ENCODE measurements at places on chromosomes 12 and 14. TPM values are rescaled to one million over a fixed set of nuclear protein-coding genes. Genes with fewer than 3 reads are reported as not detected.

DNA sequence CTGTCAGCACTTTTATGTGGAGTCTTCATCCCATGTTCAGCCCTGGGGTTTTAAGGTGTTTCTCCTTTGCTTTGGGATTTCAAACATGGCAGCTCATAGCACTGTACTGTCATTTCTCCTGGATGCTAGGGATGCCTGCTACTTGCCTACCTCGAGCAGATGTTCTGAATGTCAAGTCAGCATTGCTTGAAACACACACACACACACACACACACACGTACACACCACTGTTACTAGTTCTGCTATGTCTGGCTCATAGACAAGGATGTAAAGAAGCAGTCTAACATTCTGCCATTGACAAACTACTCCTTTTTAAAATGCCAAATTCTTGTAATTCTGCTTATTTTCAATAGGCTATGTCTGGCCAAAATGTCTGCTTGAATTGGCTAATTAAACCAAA, 72.7 kb downstream of the SAMD4A start:
- peaks cover 31% of the 10 kb centered on the region for H3K4me1 ChIP-seq
- H3K36me3 ChIP-seq, result no peaks in the 10 kb centered on the region
- no peak overlapping the region for H3K4me3 ChIP-seq

PMEL gene
- 1.7 TPM for total RNA-seq

ZBTB1 gene
- total RNA-seq, result 63.0 TPM

DNA sequence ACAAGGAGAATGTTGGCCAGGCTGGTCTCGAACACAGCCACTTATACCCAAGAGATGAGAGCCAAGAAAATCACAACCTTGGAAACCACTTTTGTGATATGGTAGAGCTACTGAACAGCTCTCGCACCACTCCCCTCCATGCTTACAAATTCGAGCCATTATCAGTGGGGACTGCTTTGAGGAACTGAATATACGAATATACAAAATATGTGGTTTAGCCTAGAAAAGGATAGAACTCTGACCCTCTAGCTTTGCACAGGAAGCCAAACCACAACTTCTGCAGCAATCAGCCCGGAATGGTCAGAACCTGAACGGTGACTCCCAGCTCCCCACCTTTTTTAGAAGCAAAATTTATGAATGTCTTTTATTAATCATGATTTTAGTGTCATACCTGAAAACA, 129.8 kb upstream of the TMEM132C start:
- H3K27me3 ChIP-seq, result no peaks in the 10 kb centered on the region
- H3K4me1 ChIP-seq, result no peaks in the 10 kb centered on the region
- no peak overlapping the region for H3K4me3 ChIP-seq
- no peaks in the 10 kb centered on the region for H3K36me3 ChIP-seq
- H3K27ac ChIP-seq, result no peak overlapping the region

GRCh38 chr12:16291032-16291431, 13.5 kb upstream of the SLC15A5 start:
- no peaks in the 10 kb centered on the region for H3K27me3 ChIP-seq
- H3K27ac ChIP-seq, result no peak overlapping the region
- H3K36me3 ChIP-seq, result no peaks in the 10 kb centered on the region
- H3K4me1 ChIP-seq, result no peaks in the 10 kb centered on the region
- DNase-seq, result no peak

DNA sequence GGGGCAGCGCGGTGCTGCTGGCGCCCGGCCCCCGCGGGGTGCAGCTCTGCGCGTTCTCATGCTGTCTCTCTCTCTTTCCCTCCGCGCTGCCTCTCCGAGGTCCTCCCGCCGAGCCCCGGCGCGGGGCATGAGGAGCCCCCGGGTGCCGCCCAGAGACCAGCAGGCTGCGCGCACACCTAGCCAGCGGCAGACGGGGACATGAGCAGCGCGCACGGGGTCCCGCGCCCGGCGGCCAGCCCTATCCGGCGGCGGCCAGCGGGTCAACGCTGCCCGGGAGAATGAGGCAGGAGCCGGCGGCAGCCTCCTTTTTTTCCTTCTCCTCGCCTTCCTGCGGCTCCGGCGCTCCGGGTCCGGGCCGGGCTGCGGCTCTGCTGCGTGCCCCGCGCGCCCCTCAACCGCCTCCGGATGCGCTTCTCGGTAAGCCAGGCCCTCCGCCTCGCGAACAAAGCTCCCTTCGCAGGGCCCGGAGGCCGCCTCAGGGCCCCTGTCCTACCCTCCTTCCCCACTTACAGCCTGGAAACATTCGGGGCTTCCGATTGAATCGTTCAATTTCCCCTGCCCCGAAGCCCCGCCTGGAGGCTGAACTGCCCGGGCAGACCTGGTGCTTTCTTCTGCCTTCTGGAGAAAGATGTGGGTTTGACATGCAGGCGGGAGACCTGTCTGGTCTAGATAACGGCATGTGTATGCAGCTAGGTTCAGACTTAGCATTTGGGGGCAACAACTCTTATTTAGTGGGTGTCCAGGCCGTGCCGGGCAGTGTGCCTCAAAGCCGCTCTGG, at the start of gene TUNAR:
Gene TUNAR (plus strand): TSS at position 72 of the 778 bp plus-strand sequence.
- H3K27me3 ChIP-seq, result peaks cover 24% of the 10 kb centered on the region
- H3K4me1 ChIP-seq, result no peaks in the 10 kb centered on the region
- DNase-seq, result no peak
- H3K4me3 ChIP-seq, result no peak within 1 kb of the TSS

GRCh38 chr12:54932038-54932437, 52.5 kb downstream of the TESPA1 start:
- DNase-seq, result no peak
- H3K4me3 ChIP-seq, result no peak overlapping the region
- no peaks in the 10 kb centered on the region for H3K4me1 ChIP-seq
